Stimulated activated CD4-positive, alpha-beta T cell treated with anti-CD3 and anti-CD28 coated beads, Interleukin-4, amount 100 ng/mL, for 1 hour (primary cell): ENCODE measurements at places on chromosomes 4 and X.

GRCh38 chr4:85426366-85426765 lies 48.6 kb upstream of the ARHGAP24 start:
- DNase-seq = no peak

DNA sequence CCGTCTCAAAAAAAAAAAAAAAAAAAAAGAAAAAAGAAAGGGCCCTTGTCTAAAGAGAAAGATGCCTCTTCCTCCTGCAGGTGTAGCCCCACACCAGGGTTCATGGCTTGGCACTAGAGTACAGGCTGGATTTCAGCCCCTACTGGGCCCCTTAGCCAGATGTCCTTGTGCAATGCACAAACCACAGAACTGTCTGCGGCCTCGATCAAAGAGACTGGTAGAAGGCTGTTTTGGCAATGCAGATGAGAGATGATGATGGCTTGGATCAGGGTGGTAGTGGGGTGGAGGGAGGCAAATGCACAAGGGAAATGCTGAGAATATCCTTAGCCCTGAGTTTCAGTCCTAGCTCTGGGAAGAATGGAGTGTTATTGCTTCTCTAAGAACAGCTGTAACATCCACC lies 26.5 kb upstream of the TSR2 start:
- DNase-seq = no peak

- no peak for DNase-seq
Observed at GRCh38 chr4:170931321-170931720, 841.6 kb upstream of the AADAT start.

GRCh38 chrX:97065066-97065465 lies 181.4 kb downstream of the RPA4 start:
- no peak for DNase-seq

DNA sequence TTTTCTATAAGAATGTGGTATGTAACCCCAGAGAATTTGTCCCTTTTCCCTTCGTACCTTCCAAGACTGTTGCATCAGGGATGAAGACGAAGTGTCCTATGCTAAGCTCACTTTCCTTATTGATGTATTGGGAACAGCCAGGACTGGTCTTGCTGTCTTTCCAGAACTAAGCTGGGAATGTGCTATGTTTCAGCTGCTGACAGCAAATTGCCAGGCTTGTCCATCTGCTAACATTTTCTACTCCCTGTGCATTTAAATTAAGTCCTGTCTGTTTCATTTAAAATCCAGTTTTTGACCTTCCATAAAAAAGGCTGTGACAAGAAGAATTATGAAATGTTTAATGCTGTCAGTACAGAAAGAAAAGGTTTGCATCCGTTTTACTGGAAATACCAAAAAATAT lies 87.9 kb downstream of the ATP10D start:
- DNase-seq = no peak

DNA sequence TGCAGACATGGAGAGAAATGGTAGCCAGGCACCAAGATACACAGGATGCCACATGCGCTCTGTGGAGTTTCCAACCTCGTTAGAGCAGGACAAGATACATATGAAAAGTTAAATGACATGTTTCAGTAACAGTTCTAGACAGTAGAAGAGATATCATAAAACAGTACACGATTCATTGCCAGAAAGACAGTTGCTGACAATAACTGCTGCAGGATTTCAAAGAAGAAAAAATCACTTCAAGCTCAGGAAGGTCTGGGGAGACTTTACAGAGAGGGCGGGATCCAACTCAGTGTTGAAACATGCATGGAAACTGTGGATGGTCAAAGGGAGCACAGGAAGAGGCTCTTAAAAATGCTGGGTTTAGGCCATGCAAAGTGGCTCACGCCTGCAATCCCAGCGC lies 31.0 kb downstream of the DCTD start:
- DNase-seq = no peak

GRCh38 chrX:45710081-45710801 lies 509.6 kb upstream of the DIPK2B start:
- peak; percentile 42 for DNase-seq

- DNase-seq = no peak
Observed at GRCh38 chr4:27327421-27328181, 467.0 kb downstream of the STIM2 start.

GRCh38 chr4:103405415-103405814 lies 207.3 kb upstream of the CENPE start:
- no peak for DNase-seq

GRCh38 chr4:173538909-173539445 lies 8.9 kb upstream of the HAND2 start:
- no peak for DNase-seq

- no peak for DNase-seq
Observed at GRCh38 chr4:55352726-55353125, 6.7 kb downstream of the SRD5A3 start.

- DNase-seq = no peak
Observed at GRCh38 chrX:129784371-129784770, 4.6 kb downstream of the SASH3 start.

- DNase-seq = no peak
Observed at GRCh38 chr4:166822386-166822785, 411.9 kb downstream of the SPOCK3 start.

GRCh38 chr4:68375667-68376559 lies 26.0 kb upstream of the YTHDC1 start:
- peak; percentile 10 for DNase-seq

DNA sequence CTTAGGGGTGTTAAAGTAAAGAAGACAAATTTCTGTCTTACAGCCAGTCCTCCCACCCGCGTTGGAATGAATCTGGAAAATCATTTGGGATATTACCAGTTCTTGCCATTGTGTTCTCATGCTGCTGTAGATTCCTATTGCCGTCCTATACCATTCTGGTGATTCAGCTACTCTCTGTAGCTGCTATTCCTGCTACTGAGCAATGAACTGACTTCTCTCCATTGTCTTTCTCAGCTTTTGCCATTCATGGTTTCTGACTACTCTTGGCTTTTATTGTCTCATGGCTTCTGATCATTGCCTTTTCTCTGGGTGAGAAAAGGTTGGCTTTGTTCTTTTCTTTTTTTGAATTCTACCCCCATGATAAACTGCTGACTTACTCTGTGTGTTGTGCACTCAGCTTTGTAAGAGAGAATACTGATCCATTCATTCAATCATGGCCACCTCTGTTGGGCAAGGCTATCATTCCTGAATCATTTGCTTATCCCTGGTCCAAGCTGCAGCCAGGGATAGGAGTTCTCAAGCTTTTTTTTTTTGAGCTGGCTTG lies 27.7 kb upstream of the METAP1 start:
- DNase-seq = no peak

GRCh38 chrX:102658556-102658955 lies 7.3 kb downstream of the GPRASP1 start:
- no peak for DNase-seq

- no peak for DNase-seq
Observed at GRCh38 chrX:13899607-13900006, 82.7 kb upstream of the GPM6B start.

DNA sequence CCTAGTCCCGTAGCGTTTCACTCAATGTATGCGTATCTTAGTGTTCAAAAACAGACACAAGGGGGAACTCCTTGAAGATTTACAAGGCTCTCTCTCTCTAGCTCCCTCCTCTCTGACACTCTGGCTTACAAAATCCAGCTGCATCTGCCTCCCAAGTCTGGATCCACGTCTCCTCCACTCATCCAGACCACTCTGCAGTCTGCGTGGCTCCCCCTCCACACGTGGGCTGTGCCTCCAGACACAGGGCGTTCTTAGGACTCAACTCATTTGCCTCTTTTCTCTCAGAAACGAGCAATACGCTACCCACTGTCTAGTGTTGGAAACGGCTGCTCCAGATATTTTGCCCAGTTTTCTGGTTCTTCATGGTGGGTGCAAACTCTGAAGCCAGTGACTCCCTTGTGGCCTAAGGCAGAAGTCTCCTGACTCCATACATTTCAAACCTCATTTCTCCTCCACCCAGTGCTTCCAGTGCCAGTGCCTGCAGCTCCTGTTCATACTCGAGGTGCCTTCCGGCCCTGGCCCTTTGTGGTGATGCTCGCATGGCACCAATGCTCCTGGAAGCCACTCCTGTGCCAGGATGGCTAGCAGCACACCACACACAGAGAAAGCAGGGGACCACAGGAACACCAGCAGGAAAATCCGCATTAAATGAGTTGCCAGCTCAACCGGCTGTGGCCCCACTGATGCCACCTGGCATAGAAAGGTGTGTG lies 24.1 kb downstream of the NAT8L start:
- DNase-seq = no peak

- no peak for DNase-seq
Observed at GRCh38 chrX:97372001-97372766, 488.5 kb downstream of the RPA4 start.

DNA sequence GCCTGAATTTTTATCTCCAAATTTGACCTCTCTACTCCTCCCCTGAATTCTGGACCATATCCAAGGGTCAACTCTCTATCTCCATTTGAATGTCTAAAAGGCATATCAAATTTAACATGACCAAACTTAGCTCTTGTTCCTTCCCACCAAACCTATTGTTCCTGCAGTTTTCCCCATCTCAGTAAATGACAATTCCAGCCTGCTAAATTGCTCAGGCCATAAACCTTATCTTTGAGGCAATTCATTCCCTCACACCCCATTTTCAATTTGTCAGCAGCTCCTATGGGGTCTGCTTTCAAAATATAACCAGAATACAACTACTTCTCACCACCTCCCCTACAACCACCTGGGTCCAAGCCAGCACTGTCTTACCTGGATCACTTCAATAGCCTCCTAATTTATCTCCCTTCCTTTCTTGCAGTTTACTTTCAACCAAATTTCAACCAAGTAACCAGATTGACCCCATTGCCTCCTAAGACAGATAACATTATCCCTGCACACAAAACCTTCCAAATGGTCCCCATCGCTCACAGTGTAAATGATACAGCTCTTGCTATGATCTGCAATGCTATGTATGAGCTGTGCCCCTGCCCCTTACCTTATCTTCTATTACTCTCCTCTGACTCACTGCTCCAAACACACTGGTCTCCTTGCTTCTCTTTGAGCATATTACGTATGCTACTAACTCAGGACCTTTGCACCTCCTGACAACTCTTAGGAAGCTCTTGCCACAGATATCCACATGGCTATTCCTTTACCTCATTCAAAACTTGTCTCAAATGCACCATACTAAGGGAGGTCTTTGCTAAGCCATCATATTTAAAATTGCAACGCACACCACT lies 66.0 kb downstream of the CAMK2D start:
- no peak for DNase-seq

DNA sequence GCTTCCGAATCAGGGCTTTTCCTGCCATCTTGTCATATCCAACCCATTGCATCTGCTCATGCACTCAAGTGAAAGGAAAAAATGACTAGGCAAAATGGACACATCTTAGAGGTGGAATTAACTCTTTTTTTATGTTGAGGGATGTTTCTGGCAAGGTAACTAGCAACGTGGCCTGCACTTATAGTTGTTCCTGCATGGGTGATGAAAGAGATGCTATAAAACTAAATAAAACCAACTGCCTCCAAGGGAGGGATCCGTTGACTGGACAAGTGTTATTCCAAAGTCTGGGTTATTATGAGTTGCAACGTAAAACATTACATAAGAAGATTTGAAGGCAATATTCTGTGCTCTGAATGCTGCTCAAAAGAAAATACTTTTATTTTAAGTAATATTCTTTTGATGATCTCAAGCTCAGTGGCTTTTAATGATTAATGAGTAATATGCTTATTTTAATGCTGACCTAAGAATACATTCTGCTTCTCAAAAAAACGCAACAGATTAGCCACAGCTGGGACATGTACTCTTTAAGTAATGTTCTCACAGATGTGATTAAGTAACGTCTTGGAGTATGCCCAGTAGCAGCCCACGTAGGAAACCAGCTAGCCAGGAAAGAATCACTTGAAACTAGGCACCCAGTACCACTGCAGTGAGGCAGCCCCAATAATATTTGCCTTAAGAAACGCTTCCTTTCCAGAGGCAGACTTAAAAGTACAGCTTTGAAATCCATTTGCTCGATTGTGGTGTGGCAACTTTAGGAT lies 27.4 kb downstream of the KLF3 start:
- DNase-seq = no peak

- DNase-seq = no peak
Observed at GRCh38 chrX:68710870-68711576, 63.6 kb downstream of the STARD8 start.

DNA sequence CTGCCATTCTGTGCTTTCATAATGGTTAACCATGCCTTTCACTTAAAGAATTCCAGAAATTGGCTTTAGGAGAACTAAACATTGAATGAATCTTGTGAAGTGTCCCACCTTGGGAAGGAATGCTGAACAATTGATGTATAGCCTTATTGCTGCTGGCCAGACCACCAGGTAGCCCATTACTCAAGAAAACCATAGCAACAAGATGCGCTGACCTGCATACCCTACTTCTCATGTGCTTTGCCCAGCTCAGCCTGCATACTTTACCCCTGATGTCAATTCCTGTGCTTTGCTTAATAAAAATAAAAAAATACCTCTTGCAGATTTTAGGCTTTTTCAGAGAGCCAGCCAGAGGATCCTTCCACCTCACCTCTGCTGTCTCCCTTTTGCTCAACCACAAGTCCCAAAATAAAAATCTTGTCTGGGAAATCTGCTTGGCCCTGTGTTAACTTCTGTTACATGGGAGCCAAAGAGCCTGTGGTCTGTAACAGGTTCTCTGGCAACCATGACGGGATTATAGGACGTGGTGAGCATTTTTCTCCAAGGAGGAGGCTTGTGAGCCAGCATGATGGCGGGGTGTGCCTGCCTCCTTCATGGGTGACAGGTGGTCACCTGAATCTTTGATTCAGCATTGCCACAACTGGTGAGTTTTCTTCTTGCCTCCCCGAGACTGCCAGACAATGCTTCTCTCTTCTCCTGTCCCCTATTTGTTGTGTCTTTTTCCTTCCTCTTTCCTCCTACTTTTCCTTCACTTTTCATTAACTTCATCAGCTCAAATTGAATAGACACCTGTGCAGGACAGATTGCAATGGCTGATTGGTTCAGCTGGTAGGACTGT lies 106.8 kb downstream of the ARSJ start:
- DNase-seq = no peak

DNA sequence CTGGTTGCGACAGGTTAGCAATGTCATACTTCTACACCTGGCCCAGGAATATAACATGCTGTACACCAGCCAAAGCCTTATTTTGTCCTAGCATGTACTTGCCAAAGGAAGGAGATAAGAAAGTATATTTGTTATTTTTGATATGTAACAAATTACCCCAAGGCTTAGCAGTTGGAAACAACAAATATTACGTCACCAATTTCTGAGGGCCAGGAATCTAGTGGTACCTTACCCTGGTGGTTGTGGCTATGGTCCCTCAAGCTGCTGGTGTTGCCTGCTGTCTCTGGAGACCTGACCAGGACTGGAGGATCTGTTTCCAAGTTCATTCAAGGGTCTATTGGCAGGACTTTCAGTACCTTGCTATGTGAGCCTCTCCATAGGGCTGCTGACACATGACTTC lies 135.5 kb upstream of the BANK1 start:
- no peak for DNase-seq

- no peak for DNase-seq
Observed at GRCh38 chr4:100843910-100844309, 326.1 kb upstream of the EMCN start.

- no peak for DNase-seq
Observed at GRCh38 chrX:72652082-72652481, 62.0 kb downstream of the PHKA1 start.

GRCh38 chr4:123408471-123409084 lies 12.0 kb downstream of the SPRY1 start:
- DNase-seq = no peak
